ENCODE measurements at places on chromosomes 16 and 17.

DNA sequence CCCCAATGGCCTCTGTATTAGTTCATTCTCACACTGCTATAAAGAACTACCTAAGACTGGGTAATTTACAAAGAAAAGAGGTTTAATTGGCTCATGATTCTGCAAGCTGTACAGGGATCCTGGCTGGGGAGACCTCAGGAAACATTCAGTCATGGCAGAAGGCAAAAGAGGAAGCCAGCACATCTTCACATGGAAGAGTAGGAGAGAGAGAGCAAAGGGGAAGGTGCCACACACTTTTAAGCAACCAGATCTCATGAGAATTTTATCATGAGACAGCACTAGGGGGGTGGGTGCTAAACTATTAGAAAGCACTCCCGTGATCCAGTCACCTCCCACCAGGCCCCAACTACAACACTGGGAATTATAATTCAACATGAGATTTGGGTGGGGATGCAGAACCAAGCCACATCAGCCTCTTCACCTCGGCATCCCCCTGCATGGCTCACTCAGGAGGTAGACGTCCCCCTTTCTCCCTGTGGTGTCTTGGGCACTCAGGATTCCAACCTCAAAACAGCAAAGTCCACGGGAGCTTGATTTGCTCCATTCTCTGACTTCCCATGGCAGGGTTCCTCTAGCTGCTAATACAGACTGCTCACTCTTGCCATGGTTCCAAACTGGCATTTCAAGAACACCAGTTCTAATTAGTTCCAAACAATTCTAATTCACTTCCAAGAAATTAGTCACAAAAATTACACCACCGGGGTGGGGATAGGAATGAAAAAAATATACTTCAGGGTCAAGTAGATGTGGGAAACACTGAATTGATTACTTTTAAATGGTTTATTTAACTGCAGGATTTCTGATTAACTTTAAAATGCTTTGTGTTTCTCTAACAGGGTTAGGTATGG is 203.8 kb upstream of the HSBP1 start:
- DNase-seq = no peak

- DNase-seq = no peak
These were observed at the start of gene STAT5B for GRCh38 chr17:42276359-42276608. Gene STAT5B (minus strand): TSS chr17:42276391. CDS start chr17:42232127, 44,264 bp downstream.

DNA sequence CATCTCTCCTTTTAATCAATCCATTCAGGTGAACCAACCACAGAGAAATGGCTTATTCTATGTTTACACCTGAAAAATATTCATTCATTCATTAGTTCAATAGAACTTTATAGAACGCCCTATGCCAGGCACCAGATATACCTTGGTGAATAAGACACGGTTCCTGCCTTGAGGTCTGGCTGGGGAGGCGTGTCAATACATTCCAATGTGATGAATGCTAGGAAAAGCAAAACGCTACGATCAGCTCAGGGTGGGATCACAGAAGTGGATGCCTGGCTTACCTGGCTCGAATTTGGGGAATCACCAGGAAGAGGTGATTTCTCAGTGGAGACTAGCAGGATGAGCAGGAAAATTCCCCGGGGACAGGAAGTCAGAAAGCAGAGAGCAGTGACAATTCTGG is 17.5 kb upstream of the WFIKKN2 start:
- no peak for DNase-seq

DNA sequence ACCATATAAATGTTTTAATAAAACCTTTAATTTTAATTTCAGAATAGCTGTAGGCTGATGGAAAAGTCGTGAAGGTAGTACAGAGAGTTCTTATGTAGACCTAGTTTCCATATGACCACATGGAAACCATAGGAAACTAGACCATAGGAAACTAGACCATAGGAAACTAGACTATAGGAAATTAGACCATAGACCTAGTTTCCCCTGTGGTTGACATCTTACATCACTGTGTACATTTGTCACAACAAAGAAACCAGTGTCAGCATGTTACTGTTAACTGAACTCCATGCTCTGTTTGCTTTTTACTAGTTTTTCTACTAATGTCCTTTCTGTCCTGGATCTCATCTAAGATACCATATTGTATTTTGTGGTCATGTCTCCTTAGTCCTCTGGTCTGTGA is 14.6 kb downstream of the NUDT7 start:
- no peak for DNase-seq

- no peak for DNase-seq
These were observed 26.5 kb upstream of the C16orf95 start for GRCh38 chr16:87343753-87344050.

DNA sequence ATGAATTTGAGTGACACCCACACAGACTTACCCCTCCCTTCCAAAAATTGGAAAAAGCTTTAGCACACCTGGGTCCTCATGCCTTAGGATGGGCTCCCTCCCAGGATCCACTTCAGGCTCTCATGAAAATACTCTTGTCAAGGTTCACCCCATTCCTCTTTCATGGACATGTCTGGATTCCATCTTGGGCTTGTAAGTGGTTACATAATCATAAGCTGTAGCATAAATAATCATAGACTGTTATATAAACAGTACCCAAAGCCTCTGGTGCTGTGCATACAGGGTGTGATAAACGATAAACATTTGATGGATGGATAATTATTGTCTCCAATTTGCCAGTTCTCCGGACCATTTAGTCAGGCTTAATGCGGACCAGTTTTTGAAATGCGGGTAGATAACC is 53.7 kb upstream of the TEKT3 start:
- DNase-seq = no peak

GRCh38 chr17:78291944-78292910 is 60.8 kb downstream of the TMEM235 start:
- DNase-seq = no peak

- no peak for DNase-seq
These were observed 395.8 kb downstream of the NPIPA8 start for GRCh38 chr16:17940584-17941364.

- no peak for DNase-seq
These were observed 1.6 kb upstream of the DUSP14 start for GRCh38 chr17:37488009-37488604.

GRCh38 chr16:4862639-4863038 is 15.4 kb downstream of the UBN1 start:
- DNase-seq = no peak

- DNase-seq = no peak
These were observed 17.2 kb downstream of the PLCD3 start for GRCh38 chr17:45115015-45115625.

- no peak for DNase-seq
These were observed 4.2 kb downstream of the CDR2 start for GRCh38 chr16:22370038-22370820.

- DNase-seq = no peak
These were observed 275.2 kb downstream of the MAF start for GRCh38 chr16:79325226-79325945.

DNA sequence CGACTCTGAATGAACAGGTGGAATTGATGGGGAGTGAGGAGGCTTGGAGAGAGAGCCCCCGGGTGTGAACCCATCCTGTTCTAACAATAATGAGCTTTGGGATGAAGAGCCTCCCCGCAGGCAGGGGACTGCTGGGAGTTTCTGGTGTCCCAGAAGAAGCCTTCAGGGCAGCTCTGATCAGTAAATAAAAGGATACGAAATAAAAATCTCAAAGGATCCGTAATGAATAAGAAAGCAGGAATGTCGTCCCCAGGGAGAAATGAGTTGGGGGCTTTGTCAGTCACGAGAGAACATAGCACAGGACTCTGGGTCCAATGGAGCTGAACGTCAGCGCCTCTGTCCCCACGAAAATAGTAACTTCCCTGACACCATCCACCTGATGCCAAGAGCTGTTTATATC is 113.4 kb downstream of the PITPNC1 start:
- DNase-seq = no peak

GRCh38 chr16:23729503-23730424 is 16.7 kb upstream of the ERN2 start:
- DNase-seq = no peak

- no peak for DNase-seq
These were observed 19.7 kb downstream of the QPRT start for GRCh38 chr16:29698484-29699323.

DNA sequence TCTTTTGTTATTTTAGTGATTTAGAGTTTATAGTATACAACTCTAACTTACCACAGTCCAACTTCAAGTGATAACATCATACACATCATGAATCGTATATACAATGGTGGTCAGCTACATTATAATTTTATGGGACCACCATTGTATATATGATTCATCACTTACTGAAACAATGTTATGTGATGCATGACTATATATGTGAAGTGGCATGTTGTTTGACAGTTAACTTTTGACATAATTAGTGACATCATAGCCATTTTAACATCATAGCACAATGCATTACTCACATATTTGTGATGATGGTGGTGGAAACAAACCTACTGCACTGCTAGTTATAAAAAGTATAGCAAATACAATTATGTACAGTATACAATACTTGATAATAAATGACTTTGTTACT is 21.9 kb downstream of the DYNLL2 start:
- DNase-seq = no peak

DNA sequence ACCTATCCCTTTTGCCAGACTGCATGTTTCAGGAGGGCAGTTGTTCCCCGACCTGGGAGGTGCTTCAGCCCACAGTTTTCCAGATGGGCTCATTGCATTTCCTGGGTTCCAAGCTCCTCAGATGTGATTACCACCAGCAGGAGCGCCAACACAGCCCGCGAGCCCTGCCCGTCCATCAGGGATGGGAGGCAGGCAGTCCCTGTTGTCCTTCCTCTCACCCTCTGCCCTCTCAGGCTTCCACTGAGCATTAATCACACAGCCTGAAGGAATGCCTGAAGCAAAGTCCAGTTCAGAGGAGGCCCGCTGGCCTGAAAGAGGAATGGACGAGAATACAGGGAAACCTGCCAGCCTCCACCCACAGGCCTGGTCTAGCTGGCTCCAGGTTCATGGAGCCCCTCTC is 256.3 kb upstream of the SDK2 start:
- no peak for DNase-seq

DNA sequence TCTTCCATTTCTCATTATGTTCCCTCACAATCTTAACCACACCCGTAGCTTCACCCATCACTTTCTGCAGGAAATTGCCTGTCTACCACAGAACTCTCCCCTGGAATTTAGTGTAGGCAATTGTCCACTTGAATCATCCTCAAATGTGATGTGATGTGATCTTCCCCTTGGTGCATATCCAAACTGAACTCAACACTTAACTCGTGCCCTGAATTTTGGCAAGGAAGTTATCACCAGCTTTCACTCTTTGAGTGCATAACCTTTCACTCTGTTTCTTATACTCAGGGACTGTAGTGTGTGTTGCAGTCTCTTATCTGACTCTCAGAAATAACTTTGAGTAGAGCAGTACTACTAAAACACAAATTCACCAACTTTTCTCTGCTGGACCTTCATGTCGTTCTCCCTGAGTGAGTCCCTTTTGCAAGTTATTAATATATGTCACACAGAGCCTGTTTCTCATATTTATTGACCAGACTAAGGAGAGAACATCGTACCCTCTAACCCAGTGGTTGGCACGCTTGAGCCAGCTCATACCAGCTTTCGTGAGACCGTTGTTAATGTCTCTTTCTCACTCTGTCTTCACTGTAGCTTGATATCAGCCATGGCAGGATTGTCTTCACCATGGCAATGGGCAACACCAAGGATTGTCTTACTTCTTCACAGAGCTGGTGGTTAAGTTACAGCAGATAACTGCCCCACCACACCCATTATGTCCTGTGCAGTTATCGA is 558.9 kb upstream of the HSBP1 start:
- DNase-seq = no peak

DNA sequence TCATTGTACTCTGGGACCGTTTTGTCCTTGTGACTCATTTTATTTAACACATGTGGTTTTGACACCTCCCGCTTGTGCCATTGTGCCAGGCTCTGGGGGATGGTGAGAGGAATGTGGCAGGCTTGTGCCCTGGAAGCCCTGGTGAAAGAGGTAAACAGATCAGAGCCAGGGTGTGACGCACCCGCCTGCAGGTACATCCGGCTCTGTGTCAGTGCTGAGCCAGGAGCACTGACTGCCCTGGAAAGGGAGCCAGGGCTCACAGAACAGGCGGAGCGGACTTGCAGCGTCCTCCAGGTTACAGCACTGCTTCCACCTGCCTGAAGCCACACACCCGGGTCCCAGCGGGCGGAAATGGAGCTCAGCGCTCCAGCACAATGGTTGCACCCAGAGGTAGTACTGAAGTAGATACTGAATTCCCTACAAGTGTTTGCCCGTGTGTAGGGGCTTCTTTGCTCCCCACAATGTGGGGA is 30.6 kb downstream of the CDRT15 start:
- peak; percentile 56 for DNase-seq

- no peak for DNase-seq
These were observed 885 bp downstream of the ZNF207 start for GRCh38 chr17:32350666-32351418.

- DNase-seq = no peak
These were observed 14.7 kb upstream of the TVP23A start for GRCh38 chr16:10833271-10833670.

DNA sequence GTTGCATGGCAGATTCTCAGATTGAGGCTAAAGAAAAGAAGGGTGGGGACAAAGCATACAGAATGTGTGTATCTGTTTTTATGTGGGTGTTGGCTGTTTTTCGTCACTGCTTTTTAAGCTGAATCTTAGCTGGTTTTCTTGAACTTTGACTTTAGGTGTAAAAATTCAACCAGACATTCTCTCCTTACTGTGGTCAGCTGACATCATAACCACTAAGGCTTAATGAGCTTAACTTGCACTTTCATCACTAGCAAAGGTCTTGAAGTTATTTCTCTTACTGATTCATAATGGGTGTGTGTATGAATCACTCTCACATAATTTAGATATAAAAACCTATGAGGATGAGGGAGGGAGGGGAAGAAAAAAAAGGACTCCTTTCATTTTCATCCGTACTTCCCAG is 4.0 kb upstream of the CDC6 start:
- DNase-seq = no peak

DNA sequence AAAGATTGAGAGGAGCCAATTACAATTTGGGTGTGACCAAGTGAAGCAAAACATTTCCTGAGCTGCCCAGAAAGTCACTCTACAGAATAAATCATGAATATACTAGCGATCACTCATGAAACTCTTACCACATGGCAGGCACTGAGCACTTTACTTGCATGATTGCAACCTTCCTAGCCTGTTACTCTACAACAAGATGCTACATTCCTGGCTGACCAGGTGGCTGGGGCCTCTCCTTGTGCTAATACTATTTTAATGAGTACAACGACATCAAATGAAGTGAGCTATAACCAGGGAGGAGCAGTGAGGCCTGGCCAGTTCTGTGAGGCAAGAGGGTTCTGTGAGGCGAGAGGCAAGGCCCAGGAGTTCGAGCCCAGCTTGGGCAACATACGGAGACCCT is 75.2 kb downstream of the CPPED1 start:
- no peak for DNase-seq

DNA sequence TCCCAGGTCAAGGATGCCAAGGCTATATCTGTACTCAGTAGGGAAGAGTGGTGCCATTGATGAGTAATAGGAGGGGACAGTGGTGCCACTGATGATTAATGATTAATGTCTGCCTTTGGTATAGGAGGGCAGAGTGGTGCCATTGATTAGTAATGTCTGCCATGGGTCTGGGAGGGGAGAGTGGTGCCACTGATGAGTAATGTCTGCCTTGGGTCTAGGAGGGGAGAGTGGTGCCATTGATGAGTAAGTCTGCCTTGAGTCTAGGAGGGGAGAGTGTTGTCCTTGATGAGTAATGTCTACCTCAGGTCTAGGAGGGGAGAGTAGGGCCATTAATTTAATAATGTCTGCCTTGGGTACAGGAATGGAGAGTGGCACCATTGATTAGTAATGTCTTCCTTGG is 507.8 kb upstream of the EEF2KMT start:
- no peak for DNase-seq

- DNase-seq = no peak
These were observed 147.5 kb downstream of the CDH11 start for GRCh38 chr16:64974381-64974780.

GRCh38 chr16:78900044-78900811 is 700.3 kb downstream of the MAF start:
- no peak for DNase-seq

GRCh38 chr16:87132361-87133014 is 184.7 kb downstream of the C16orf95 start:
- DNase-seq = no peak
